RPMI7951 (cell line): ENCODE measurements at places on chromosomes 13 and 19. TPM values are rescaled to one million over a fixed set of nuclear protein-coding genes. Genes with fewer than 3 reads are reported as not detected.

DNA sequence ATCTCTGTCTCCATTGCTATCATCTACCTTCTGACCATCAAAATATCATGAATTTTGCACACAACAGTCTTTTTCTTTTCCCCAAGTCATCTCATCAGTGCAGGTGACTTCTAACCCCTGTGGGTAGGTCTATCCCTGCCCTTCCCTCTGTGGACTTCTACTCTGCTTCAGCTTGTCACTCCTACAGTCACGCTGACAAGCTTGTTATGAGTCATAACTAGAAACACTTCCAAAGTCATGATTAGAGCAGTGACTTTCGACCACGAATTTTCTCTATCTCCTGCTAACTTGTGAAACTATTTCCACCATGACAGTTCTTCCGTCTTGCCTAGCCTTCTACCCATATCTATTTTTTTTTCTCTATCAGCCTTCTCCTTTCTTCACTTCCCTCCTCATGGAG, 343.7 kb upstream of the ARGLU1 start:
- no peak for DNase-seq

GRCh38 chr13:20801707-20802106, 27.9 kb upstream of the EEF1AKMT1 start:
- DNase-seq, result no peak

DNA sequence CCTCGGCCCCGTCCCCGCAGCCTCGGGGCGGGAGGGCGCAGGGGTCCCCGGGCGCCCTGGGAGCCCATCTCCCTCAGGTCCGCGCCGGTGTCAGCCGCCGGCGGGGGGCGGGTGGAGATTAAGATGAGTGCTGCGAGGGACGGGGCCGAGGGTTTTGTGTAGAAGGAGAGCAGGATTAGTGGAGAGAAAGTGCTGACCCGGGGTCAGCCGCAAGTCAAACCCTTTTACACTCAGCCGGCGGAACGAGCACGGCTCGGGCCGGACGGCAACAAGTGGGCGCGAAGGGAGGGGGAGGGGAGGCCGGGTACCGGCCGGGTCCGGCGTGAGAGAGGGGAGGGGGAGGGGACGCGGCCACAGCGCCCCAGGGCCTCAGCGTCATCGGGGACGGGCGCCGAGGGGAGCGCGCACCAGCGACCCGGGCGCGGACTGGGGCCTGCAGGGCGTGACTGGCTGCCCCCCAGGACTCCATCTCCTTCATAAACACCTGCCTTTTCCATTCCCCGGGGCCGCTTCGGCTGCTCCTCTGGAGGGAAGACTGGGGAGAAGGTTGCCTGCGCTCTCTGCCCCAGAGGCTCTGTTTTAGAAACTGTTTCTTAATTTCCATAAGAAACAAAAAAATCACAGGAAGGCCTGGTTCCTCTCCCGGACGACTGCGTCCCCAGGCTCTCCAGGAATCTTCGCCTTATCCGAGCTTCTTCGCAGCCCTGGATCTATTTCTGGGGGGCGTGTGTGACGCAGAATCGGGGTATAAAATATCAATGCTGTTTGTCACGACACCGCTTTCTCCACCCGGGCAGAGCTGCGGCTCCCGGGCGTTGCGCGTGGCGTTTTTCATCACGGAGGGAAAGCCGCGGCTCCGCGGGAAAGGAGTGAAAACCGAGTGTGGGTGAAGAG, 6.5 kb downstream of the SOX1 start:
- DNase-seq, result no peak

- DNase-seq, result no peak
These were observed 98.0 kb downstream of the EDNRB start for GRCh38 chr13:77820431-77821149.

DNA sequence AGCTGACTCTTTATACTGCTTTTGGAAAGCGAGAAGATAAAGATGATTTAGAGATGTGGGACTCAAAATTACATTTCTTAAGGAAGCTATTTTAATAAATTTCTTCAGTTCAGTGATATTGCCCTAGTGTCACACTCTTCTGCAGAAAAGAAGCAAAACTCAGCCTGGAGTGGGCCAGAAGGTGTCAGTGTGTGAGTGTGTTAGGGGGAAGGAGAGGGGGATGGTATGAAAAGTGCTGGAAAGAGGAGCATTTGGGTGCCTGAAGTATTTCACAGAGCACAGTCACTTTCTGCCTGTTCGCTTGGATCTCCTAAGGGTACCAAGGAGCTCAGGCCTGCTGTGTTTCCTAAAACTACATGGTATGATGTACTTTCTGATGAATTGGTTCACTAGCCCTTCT, 84.5 kb upstream of the FRY start:
- DNase-seq, result no peak

DNA sequence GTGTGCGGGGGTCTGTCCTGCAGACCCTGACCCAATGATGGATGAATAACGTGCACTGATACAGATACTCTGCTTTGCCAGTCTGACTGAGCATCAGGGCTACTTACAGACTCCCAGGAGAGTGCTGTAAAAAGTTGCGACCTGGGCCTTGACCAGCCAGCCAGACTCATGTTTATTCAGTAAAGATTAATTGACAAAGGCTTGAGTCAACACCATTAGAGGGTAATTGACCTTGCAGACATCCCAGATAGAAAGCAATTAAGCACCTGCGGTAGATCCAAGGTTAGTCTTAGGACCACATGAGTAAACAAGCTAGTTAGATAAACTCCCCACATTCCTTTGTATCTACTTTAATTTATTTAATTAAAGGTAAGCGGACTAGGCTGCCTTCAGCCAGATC, 10.4 kb downstream of the NUDT19 start:
- no peak for DNase-seq

- no peak for DNase-seq
These were observed 412.2 kb upstream of the KLHL1 start for GRCh38 chr13:70520275-70521036.

GRCh38 chr13:110126391-110126961, 180.5 kb downstream of the COL4A1 start:
- peak; percentile 87 for DNase-seq

DNA sequence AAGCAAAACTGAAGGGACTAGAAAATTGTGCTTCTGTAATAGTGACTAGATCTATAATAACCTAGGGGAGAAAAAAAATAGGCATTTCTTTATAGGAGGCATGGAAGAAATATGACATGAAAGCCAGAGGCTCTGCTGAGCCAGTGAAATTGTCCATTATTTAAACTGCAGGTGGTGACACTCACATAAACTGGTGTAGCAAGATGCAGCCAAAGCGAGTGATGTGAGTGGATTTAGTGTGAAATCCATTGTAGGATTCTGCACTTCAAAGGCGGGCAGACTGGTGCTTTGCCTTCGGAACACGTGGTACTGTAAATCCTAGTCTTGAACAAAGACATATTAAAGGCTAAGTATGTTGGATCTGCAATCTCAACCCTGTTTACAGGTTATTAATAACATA, 361.9 kb downstream of the TBC1D4 start:
- DNase-seq, result no peak

- DNase-seq, result no peak
These were observed 137.3 kb upstream of the TMTC4 start for GRCh38 chr13:100811928-100812327.

GRCh38 chr13:110302997-110303396, 4.0 kb downstream of the COL4A1 start:
- no peak for DNase-seq

DNA sequence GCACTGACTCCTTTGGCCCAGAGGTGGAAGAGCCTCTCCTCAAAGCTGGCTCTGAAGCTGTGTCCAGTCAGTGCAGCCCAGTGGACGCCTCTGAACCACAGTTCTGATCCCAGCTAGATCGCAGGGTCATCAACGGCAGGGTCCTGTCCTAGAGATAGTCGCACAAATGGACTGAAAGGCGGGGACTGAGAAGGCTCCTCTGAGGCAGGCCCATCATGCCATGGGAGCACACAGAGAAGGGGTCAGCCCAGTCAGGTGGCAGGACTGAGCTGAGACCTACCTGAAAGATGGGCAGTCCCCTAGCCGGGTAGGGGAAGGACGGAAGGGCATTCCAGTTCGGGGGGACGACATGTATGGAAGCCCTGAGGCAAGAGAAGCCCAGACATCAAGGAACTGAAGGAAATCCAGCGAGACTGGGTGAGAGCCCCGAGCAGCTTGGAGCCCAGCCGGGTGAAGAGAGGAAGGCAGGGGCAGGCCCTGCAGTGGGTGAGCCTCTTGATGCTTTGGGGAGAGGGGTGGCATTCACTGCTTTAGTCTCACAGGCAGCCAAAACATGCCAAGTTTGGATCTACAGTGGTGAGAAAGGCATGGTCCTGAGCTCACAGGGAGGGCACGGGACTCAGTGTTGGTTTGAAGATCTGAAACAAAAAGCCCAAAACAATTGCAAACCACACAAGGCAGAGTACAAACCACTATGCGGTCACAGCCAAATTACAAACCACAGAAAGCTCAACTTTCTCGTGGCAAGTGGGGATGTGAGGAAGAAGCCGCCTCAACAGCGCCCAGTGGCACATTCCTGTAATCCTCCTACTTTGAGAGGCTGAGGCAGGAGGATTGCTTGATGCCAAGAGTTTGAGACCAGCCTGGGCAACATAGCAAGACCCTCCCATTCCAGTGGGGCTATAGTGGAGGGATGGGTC, 10.0 kb downstream of the CALM3 start:
- DNase-seq, result peak; percentile 78

DNA sequence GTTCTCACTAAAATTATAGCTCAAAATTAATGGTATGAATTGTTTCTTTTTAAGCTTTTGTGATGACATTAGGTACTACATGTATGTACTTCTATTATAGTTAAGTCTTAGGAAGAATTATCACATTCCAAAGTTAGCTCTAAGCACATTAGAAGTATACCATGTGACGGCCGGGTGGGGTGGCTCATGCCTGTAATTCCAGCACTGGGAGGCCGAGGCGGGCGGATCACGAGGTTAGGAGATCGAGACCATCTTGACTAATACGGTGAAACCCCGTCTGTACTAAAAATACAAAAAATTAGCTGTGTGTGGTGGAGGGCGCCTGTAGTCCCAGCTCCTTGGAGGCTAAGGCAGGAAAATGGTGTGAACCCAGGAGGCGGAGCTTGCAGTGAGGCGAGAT, 1265.1 kb upstream of the SPRY2 start:
- no peak for DNase-seq

DNA sequence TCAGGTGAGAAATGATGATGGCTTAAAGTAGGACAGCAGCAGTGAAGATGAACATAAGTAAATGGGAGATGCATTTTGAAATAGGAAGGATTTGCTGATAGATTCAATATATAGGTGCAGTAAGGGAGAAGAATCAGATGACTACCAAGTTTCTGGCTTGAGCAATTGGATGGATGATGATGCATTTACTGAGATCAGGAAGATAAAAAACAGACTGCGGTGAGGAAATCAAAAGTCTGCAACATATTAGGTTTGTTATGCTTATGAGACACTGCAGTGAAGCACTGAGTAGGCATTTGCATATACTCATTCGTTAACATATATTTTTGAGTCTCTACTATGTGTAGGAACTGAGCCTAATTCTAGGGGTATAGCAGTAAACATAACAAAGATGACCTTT, 184.2 kb downstream of the LACC1 start:
- DNase-seq, result no peak

DNA sequence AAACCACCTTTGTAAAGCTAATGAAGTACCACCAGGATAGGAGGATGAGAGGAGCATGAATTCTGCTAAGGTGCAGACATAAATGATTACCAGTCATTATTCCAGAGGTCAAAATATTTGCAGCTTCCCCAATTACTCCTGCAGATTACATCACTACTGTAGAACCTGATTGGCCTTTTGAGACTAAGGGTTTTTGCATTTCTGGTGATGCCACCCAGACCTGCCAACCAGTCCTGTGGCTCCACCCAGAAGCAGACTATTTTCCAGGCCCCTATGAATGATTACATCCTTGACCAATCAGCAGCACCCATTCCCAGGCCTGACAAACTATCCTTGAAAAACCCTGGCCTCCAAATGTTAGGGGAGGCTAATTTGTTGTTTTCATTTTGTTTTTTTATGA, 11.2 kb upstream of the KCNC3 start:
- DNase-seq, result no peak

DNA sequence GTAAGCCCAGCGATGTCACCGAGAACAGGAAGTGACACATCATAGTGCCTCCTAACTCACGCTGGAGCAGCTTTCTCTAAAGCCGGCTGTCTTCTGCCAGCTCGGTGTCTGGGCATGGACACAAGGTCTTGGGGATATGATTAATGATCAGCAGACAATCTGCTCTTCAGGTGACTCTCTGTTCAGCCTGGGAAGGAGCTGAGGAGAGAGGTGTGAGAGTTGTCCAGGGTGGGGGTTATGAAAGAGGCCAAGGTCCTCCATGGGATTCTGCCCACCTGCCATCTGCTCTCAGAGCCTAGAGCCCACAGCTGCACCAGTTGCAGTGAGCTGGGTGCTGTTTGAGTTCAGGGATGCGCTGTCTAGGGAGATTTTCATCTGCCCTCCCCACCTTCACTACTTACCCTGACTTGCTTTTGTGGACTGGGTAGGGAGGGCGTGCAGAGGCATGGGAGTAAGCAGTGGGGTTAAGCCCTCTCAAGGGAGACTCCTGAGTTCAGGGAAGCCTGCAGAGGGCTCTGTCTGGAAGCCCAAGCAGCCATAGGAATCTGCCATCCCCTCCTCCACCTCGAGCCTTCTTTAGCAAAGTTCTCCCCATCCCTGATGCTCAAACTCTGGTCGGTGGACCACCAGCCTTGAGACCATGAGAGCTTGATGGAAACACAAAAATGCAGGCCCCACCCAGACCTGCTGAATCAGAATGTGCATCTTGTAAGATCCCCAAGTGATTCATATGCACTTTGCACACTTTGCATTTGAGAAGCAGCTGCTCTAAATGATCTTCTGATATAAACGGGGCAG, 539.7 kb downstream of the RFC3 start:
- DNase-seq, result peak; percentile 80

- no peak for DNase-seq
These were observed 2.9 kb downstream of the FXYD5 start for GRCh38 chr19:35157431-35157830.

TNFSF11 gene
- total RNA-seq, result 0.10 TPM in 1 of 2 replicates, not detected in the other

ARMC6 gene
- 46.2 and 54.1 TPM in 2 replicates for total RNA-seq

SHC2 gene
- total RNA-seq, result 0.10 TPM in 1 of 2 replicates, not detected in the other

IL4I1 gene
- total RNA-seq, result 0.39 and 1.3 TPM in 2 replicates

CCDC169 gene
- total RNA-seq, result 0.36 and 0.88 TPM in 2 replicates

JUNB gene
- total RNA-seq, result 44.1 and 61.9 TPM in 2 replicates

CLEC4G gene
- total RNA-seq, result not detected in 2 replicates

PRSS57 gene
- not detected in 2 replicates for total RNA-seq
